ENCODE measurements at places on chromosomes 2 and 18.

DNA sequence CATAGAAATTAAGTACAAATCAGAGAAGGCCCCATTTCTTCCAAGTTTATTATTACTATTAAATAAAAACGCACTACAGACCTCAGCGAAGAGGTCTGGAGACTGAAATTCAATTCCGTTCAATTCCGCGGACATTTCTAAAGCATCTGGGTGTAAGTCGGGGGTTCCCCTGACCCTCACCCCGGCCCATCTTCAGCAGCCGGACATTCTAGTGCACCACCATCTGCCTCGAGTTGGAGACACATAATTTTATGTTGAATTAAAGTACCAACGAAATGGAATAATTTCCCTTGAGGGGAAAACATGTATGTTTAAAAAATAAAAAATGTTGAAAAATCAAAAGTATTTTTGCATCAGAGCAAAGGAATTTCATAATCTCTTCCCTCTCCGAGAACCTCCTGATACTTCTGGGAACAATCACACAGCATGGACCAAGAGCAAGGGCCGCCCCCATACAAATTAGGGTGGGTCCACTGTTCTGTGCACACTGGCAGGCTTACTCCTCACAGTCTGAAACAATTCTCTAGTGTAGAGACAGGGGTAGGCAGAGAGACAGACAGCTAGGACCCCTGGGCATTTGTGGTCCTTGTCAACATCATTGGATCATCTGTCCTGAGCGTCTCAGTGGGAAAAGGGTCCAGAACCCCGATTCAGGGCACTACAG is 29.3 kb downstream of the MBP start:
- DNase-seq = peak; percentile 63

GRCh38 chr18:8332286-8332685 is 277.0 kb upstream of the RAB12 start:
- no peak for DNase-seq

- peak; percentile 59 for DNase-seq
These were observed 98.4 kb downstream of the CDK15 start for GRCh38 chr2:201904538-201905420.

DNA sequence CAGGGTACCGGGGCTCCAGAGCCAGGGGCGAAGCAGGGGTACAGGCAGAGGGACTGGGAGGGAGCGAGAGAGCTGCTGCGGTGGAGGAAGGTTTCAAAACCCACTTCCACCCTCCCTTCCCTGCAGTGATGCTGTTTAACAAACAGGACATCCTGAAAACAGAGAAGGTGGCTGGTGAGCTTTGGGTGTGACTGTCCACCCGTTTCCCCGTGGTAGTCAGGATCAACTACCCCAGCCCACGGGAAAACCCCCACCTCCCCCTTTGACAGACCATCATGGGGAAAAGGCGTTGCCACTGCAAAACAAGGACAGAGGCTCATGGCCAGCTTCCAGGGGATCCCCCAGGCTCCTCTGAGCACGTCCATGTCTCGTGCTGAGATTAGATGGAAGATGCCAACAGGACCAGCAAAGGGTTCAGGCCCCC is 12.9 kb downstream of the TMEM185B start:
- DNase-seq = no peak

DNA sequence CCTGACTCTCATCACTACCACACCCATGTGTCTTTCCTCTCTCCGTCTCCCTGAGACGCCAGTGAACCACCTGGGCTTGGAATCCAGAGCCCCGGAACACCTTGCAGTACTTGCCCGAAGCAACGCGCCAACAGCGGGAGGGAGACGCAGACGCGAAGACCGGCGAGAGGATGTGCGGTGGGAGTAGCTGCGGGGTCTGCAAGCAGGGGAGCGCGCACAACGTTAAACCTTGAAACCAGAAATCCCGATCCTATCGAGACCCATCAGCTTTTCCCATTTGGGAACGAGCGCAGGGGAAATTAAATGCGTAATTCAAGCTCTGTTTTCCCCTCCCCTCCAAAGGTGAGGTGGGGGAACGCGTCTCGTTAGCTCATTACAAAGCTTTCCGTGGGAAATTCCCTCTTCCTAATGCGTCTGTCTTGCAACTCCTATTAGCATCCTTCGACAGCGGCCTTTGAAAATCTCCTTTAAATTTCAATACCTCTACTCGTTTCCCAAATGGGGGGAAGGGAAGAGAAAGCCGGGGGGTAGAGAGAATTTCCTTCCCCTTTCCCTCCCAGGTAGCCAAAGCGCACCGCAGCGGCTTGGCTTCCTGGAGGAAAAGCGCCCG is 421 bp upstream of the CNTNAP5 start:
- DNase-seq = no peak

GRCh38 chr18:79782566-79783308 is 15.0 kb upstream of the KCNG2 start:
- no peak for DNase-seq

DNA sequence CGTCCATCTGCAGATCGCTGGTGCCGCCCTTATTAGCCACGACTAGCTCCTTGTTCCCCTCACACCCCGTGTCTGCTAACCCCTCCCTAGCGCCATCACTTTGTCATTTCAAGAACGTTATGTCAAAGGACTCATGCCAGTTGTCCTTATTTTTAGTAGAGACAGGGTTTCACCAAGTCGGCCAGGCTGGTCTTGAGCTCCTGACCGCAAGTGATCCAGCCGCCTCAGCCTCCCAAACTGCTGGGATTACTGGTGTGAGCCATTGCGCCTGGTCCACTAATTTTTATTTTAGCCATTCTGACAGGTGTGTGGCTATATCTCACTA is 138.9 kb upstream of the HDAC4 start:
- DNase-seq = no peak

DNA sequence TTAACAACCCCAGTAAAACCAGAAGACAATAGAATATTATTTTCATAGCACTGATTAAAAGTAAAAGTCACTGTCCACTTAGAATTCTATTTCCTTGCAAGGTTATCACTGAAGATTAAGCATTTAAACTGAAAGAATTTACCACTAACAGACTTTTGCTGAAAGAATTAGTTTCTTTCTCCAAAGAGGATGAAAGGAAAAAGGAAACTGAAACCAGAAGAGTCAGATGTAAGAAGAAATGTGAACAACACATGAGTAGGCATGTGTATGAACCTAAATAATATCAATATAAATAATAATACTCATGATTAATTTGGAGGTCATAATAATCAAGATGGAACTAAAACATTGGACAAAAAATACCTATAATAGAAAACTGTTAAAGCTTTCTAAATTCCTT is 82.4 kb upstream of the KLHL29 start:
- DNase-seq = no peak

DNA sequence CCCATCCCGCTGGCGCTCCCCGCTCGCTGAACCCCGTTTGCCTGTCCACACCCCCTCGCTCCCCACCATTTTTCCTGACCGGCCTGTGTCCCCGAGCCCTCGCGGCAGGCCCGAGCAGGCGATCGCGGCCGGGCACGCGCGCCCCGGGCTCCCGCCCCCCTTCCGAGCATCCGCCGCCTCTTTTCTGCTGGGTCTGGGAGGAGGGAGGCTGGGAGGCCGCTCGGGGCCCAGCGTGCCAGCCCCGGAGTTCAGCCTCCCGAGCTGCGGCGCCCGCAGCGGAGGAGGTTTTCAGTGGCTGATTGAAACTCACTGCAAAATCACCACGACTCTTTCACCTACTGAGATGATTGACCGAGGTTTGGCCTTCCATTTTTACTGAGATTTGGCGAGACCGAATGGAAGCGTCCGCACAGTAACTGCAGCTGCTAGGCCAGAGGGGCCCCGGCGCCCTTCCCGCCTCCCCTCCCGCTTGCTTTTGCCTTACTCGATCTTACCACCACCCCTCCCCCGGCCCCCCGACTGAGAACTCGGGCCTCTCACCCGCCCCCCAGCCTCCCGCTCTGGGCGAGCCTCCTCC is 4.8 kb downstream of the SOX11 start:
- peak; percentile 44 for DNase-seq

- no peak for DNase-seq
These were observed 32.4 kb downstream of the LRP2 start for GRCh38 chr2:169329688-169330554.

- DNase-seq = no peak
These were observed 315.4 kb downstream of the NCKAP5 start for GRCh38 chr2:133252780-133253355.

DNA sequence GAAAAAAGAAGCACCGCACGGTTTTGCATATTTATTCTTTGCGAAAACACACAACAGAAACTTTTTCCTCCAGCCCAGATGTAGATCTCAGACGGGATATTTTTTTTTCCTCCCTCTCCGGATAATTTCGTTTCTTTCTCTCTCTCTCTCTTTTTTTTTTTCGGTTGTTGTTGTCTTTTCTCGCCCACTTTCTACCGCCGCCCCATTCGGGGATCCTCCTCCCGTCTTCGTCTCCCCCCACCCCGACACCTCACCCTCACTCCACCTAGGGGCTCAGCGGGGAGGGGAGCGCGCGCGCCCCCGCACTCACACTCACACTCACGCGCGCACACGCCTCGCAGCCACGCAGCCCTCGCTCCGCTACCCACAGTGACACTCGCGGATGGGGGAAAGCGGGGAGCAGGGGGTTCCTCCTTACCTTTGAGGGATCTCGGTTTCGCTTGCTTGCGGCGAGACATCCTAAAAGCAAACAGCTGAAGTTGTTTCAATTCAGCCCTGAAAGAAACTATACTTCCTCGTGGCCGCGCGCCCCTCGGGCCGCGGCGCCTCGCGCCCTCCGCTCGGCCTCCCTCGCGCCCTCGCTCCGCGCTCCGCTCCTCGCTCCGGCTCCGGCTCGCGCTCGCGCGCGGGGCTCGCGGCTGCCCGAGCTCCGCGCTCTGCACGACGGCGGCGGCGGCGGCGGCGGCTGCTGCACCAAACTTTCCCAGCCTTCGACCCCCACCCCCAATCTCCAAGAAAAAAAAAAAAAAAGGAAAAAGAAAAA is 1.3 kb downstream of the ZNF521 start:
- peak; percentile 84 for DNase-seq

- no peak for DNase-seq
These were observed 74.1 kb downstream of the CTAGE1 start for GRCh38 chr18:22343613-22344012.

GRCh38 chr2:43027097-43027873 is 199.1 kb downstream of the ZFP36L2 start:
- DNase-seq = no peak
